ENCODE measurements at places on chromosomes 12 and 14.

GRCh38 chr12:52155048-52155868 lies 36.6 kb downstream of the KRT80 start:
- no peak for DNase-seq

GRCh38 chr12:102568276-102568675 lies 87.9 kb upstream of the IGF1 start:
- DNase-seq: no peak

- DNase-seq: no peak
Measured at GRCh38 chr12:61414470-61414869, 845.7 kb upstream of the USP15 start.

DNA sequence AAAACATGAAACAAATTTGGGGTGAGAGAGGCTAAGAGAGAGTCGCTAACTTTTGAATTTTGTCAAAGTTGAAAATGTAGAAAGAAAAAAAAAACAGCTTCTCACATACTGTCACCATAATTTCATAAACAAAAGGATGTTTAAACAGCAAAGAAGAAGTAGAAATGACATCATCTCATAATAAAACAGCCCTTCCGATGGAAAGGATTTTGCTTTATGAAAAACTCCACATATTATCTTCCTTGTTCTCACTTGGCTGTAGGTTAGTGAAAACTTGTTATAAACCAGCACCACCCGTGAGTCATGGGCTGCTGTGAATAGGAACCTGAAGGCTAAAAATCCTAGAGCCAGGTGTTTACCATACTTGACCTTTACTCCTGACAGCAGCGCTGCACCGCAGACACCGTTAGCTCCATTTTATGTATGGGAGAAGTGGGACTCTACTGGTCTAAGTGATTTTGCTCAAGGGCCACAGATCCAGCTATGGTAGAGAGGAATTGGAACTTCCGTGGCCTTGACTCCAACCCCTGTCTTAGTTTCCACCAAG lies 63.0 kb upstream of the VRK1 start:
- no peak for DNase-seq

GRCh38 chr12:10069976-10070375 lies 28.8 kb downstream of the CLEC1A start:
- no peak for DNase-seq

DNA sequence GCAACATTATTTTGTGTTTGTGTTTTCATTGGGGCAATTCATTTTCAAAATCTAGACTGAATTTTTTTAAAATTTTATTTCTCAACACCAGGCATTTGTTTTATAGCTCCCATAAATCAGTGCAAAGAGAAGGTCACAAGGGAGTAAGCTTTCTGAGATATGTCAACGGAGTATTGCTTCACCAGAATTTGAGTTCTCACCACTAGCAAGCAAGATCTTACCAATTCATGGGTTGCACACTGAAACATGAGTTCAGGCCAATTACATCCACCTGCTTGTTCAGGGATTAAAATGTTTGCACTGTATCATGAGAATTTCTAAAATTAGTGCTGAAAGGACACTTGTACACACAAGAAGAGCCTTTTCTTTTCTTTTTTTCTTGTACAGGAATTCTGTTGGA lies 121.9 kb downstream of the CAND1 start:
- DNase-seq: no peak

DNA sequence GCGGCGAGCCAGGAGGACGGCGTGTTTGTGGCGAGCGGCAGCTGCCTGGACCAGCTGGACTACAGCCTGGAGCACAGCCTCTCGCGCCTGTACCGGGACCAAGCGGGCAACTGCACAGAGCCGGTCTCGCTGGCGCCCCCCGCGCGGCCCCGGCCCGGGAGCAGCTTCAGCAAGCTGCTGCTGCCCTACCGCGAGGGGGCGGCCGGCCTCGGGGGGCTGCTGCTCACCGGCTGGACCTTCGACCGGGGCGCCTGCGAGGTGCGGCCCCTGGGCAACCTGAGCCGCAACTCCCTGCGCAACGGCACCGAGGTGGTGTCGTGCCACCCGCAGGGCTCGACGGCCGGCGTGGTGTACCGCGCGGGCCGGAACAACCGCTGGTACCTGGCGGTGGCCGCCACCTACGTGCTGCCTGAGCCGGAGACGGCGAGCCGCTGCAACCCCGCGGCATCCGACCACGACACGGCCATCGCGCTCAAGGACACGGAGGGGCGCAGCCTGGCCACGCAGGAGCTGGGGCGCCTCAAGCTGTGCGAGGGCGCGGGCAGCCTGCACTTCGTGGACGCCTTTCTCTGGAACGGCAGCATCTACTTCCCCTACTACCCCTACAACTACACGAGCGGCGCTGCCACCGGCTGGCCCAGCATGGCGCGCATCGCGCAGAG lies 873 bp downstream of the PLXNC1 start:
- peak; percentile 55 for DNase-seq

DNA sequence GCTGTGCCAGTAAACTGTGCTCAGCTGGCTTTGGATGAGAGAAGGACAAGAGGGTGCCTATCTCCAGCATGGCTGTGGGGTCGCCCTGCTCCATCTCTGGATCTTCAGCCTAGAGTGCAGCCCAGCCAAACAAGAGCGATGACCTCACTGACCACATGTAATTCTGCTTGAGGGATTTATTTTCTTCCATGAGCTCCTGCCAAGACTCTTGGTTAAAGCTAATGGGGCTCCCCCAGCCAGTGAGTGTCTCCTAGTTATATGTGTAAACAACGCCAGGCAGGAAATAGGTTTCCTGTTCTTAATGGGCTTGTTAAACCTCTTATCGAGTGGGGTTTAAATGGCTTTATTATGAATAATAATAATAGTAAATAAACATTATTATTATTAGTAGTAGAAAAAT lies 397.2 kb downstream of the NRXN3 start:
- DNase-seq: no peak

DNA sequence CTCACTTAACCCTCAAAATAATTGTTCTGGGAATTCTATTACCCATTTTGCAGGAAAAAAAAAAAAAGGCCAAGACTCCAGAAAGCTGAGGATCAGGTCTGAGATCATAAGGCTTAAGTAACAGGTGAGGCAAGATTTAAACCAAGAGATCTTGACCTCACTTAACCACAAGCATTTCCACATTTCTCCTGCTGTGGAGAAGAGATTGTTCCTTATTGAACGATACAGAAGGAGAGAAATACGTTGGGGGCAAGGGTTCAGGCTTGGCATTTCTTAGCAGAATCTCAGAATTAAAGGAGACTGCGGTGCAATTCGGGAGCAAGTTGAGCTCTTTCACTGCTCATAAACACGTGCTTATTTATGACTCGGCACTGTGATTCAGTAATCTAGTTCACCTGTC lies 885.3 kb upstream of the TMEM132C start:
- no peak for DNase-seq

DNA sequence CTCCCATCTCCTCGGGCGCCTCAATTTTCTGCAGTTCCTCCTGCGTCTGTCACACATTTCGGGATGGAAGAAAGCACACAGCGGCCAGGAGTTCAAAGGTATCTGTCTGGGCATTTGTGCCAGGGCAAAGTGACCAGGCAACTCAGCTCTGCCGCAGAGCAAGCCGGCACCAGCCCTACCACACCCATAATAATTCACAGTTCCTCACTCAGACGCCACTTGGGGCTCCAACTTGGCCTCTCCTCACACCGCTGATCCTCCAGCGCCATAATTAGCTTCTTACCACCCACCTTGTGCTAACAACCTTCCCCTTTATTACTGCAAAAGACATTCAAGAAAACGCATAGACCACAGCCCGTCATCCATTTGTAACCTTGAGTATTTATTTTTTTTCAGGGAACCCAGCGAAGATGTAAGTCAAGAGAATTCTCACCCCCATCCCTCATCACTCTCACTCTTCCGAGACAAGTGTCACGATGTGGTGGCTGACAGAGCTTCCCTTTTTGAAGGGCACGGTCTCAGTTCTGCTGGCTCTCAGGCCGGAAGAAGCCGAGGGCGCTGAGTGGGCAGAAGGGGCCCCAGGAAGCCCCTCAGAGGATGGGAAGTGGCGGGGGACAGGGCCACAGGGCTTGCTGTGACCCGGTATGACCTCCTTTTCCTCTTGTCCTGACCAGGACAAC lies 25.2 kb upstream of the NCOR2 start:
- peak; percentile 65 for DNase-seq

GRCh38 chr14:98210045-98210672 lies 1061.8 kb downstream of the BCL11B start:
- DNase-seq: no peak

DNA sequence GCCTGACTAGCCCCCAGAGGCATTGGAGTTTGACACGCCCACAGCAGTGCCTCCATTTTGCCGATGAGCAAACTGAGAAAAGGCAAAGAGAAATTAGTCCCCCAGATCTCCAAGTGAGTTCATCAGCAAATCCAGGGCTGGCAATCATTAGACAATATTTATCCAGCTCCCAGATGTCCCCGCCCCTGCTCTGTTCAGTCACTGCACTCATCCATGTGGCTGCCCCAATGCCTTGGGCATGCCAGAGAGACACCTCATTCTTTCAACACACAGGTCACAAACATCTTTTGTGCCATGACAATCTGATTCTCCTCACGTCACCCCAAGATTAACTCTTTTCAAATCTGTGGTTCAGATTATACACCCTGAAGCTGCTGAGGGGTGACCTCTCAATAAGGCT lies 43.5 kb downstream of the DPF3 start:
- DNase-seq: no peak

GRCh38 chr12:81949416-81949815 lies 190.3 kb upstream of the PPFIA2 start:
- DNase-seq: no peak

DNA sequence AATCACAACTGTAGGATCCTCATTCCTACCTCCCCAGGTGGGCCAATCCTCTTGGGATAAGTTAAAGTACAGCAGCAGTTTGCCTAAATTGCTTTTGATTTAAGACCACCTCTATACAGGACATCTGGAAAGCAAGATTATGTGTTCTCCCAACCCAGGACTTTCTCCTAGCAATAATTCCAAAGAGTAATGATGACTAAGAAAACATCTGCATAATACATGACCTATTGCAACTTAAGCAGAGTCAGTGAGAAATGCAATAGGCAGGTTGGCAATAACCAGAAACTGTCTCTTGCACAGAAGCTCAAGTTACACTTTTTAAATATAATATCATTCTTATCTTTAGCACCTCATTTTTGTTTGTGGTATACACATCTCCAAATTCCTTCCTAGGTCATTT lies 275.4 kb downstream of the TRHDE start:
- DNase-seq: no peak

DNA sequence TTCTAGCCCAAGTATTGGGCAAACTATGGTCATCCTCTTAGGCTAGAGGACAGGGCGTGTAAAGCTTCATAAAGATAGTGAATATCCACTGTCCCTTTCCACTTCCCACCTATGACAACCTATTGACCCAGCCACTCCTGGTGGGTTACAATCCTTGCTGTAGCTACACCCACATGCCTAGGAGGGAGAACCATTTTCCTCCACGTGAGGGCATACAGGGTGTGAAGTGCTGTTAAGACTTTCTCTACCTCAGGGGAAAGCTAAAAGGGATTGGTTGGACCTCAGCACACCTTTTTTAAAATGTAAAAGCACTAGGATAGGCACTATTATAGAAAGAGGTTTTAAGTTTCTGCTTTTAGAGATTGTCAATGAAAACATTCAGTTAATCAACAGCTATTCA lies 124.4 kb downstream of the TPH2 start:
- no peak for DNase-seq

- DNase-seq: peak; percentile 6
Measured at GRCh38 chr12:42326541-42327226, 717 bp downstream of the PPHLN1 start.

Data from bone marrow (tissue), 2 donors.